ENCODE measurements at places on chromosomes 13 and 19.
A peak's percentile ranks its signal among the peaks of the same experiment; 100 is the strongest.

- no peak for DNase-seq
Measured at GRCh38 chr19:39795001-39795400, 16.3 kb downstream of the LEUTX start.

- peak; percentile 47 for DNase-seq
Measured at GRCh38 chr13:22102271-22102670, 431.4 kb downstream of the FGF9 start.

DNA sequence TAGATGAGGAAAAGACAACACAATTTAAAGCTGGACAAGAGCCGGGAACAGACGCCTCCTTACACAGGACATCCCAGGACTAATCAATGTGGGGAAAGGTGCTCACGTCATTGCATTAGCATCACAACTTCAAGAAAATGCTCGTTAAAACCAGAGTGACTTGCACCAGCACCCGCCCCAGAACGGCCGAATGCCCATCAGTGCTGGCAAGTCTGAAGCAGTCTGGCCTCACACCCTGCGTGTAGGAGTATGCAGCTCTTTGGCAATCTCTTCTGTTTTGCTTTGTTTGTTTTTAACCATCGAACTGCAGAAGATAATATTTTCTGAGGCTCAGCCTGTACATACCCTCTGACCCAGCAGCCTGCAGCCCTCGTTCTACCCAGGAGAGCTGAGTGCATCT lies 44.8 kb upstream of the LDLR start:
- no peak for DNase-seq

- DNase-seq: no peak
Measured at GRCh38 chr13:109541081-109541480, 245.3 kb downstream of the IRS2 start.

DNA sequence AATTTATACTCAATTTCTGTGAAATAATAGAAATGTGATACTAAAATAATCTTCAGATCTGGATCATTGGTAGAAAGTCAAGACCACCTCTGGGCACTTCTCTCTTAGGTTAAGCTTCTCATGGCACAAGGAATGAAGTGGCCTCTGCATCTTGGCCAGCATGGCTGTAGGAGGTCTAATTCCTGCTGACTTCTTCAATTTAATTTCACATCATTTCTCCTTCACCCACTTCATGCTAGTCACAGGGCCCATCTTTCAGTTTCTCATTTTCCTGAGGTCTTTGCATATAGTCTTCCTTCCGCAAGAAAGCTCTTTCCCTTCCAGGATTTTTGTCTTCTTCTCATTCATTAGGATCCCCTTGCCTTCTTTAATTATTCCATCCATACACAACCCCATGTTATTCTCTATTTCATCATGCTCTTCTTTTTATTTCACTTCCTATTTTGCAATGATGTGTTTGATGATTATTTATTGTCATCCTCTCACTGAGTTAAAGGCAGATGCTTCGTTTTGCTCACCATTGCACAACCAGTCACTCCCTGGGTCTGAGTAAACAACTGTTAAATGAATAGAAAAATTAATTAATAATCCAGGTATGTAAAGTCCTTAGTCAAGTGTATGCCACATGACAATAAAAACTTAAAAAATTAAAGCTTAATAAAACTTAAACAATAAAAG lies 397.4 kb downstream of the SPRY2 start:
- no peak for DNase-seq

GRCh38 chr19:42229855-42230351 lies 9.8 kb downstream of the ZNF526 start:
- DNase-seq: no peak

DNA sequence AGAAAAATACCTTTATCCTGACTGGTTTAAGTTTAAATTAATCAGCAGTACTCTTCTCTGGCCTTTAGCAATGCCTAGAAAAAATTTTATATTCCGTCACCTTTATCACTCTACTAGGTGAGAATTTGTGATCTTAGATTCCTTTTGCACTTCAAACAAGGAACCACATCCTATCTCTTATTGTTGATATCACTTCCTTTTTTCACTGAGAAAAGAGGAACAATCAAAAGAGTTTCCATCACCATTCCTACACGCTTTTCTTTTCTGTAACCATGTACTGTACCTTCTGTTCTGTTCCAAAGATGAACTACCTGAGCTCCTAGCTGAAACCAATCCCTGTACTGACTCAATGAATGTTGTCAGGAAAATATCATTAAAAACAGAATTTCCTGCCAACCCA lies 1379.0 kb upstream of the MIR17HG start:
- no peak for DNase-seq

DNA sequence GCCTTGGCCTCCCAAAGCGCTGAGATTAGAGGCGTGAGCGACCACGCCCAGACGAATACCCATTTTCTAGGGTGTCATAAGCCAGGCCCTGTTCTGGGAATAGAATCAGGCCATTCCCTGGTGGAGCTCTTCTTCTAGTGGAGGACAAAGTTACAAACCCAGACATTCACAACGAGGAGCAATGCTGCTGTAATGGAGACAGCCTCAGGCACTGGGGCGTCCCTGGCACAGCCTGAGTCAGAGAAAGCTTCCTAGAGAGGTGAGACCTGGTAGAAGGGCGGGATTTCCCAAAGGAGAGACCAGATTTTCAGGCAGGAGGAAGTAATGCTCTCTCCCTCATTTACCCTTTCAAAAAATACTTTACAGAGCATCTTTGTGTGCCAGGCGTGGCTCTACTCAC lies 12.7 kb downstream of the PRKCG start:
- no peak for DNase-seq

DNA sequence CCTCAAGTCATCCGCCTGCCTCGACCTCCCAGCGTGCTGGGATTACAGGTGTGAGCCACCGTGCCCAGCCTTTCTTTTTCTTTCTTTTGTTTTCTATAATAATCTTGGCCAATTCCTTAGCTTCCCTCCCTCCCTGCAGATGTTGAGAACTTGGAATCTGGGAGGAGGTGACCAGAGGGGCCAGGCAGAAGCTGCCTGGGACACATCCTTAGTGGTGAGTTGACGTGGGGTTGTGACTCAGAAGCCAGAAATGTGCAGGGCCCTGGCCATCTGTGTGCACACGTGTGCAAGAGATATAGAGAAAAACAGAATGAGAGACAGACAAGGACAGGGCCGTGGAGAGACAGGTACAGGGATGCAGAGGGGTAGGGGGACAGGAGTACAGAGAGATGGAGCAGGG lies 154.3 kb downstream of the SIPA1L3 start:
- peak; percentile 87 for DNase-seq

DNA sequence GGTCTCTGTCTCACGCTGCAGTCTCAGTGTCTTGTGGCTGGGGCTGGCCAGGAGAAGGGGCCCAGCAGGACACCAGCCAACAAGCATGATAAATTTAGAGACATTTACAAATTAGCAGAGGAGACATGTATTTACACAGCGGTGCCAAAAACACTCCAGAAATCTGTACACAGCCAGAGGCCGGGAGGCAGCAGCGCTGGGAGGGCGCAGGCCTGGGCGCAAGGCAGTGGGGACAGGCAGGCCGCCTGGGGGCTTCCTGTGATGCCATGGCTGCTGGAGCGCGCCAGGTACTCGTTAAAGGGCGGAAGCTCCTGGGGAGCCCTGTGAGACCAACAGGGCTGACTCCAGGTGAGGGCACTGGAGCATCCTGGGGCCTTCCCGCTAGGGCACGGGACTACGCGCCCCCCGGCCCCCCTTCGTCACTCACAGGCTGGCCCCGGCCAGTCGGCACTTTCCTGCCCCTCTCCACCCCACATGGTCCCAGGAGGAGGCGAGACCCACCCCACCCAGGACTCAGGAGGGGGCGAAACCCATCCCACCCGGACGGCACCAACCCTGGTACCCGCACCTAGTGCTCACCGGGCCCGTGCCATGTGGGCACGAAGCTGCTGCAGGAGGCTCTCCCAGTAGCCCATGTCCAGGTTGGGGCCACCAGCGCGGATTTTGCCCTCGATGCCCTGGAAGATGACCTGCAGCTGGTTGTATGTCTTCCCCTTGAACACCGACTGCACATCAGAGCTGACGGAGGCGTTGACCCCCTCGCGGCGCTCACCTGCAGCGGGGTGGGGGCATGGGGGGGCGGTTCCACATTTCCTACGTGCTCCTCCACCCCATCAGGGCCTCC lies 7.4 kb upstream of the TBXA2R start:
- DNase-seq: no peak

DNA sequence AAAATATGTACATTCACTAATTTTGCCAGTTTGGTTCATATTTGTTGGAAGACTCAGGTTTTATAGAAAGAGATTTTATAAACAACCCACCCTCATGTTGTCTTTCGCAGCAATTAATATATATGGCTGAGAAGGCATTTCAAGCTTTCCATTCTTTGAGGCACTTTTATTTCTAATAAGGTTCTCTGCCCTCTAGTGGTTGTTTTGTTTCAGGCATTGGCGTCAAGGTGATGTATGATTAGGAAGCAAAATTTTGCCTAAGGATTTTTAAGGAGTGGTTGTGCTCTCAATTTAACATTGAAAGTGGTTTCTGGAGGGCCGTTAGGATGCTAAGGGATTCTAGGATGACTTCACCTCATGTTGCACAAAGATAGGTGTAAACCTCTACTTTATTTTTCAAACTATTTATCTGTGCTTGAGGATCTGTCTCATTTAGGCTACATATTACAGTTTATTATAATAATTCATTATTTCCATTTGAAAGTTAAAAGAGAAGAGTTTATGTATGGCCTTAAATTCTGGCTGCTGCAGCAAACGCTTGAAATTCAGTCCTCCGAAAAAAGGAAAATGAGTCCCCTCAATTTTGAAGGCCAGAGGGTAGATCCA lies 35.9 kb downstream of the OXGR1 start:
- peak; percentile 24 for DNase-seq

GRCh38 chr19:50558039-50558438 lies 10.2 kb downstream of the LRRC4B start:
- no peak for DNase-seq

DNA sequence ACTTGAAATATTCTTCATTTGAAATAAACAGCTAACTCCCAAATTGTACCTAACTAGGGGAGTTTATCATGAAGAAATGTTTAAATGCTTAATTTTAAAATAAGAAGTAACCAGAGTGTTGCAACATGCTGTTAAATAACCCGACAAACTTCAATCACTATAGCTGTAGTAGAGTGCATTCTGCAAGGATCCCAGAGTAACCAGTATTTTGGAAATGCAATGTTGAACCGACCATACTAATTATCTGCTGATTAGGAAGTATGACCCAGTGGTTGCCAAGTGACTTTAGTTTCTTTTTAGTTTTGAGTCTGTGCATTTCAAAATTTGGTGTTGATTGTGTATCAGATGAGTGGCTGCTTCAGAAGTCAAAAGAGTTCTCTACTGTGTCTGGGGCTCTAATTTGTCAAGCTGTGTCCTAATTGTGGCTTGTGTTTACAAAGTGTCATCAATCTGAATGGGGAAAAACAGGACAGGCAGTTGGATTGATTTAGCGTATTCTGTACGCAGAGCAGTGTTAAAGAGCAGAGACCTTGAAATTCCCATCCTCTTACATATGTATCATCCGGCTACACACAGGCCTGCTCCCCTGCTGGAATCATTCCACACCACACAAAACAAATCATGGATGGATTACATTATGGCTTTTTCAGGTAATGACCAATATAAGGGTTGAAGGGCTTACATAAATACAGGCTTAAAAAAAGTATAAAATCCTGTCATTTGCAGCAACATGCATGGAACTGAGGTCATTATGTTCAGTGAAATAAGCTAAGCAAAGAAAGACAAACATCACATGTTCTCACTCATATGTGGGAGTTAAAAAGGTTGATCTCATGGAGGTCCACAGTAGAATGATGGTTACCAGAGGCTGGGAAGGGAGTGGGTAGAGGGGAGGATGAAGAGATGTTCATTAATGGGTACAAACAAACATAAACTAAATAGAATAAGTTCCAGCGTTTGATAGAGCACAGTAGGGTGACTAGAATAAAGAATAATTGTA lies 351.5 kb downstream of the KLF12 start:
- peak; percentile 54 for DNase-seq

- peak; percentile 91 for DNase-seq
Measured at GRCh38 chr19:45577111-45577905, 7.3 kb downstream of the OPA3 start.

- DNase-seq: no peak
Measured at GRCh38 chr13:31846961-31847752, 107.8 kb downstream of the RXFP2 start.

DNA sequence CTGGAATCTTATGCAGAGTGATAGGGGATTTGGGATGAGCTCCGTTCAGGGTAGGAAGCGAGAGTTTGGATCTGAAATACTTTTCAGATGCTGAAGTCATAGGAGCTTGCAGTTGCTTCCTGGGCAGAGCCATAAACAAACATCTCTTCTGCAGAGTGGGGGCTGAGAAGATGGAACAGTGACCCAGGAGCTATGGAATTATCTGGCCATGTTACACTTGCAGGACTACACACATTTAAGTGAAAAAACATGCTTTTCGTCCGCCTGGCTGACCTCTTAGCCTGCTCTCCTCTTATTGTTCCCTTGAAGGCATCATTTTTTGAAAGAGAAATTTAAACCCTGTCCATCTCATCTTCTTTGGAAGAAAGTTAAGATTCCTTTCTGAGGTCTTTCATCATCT lies 40.7 kb downstream of the PSG11 start:
- no peak for DNase-seq

DNA sequence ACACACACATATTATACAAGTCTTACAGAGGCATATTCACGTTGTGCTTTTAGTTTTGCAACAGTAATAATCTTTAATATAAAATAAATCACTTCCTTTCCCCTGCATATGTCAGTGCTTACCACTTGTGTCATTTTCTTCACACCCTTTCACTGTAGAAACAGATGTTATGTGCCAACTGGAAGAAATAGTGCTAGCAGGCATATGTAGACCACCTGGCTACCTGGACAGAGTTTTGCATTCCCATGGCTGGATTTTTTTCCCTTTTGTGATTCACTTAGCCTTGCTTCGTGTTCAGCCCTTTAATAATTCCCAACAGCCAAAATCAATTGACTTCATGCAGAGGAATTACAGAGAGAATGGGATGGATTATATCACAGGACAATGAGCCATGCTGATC lies 399.1 kb upstream of the SPRY2 start:
- DNase-seq: no peak

GRCh38 chr13:74258961-74259360 lies 124.8 kb upstream of the KLF12 start:
- no peak for DNase-seq

DNA sequence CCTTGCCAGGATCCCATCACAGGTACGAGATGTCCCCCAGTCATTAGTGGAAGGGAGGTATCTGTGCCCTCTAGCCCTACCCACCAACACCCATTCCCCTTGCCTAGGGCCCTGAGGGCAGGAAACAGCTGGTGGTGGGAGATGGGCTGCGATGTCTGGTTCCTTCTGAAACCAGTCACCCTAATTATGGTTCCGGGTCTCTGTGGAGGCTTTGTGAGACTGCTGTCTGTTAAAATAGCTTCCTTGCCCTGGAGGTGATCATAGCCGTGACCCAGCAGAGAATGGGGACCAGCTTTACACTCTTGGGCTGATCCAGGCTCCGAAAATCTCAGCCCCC lies 5.5 kb downstream of the ALDH16A1 start:
- DNase-seq: no peak

- DNase-seq: no peak
Measured at GRCh38 chr13:111380431-111380830, 60.0 kb downstream of the TEX29 start.

DNA sequence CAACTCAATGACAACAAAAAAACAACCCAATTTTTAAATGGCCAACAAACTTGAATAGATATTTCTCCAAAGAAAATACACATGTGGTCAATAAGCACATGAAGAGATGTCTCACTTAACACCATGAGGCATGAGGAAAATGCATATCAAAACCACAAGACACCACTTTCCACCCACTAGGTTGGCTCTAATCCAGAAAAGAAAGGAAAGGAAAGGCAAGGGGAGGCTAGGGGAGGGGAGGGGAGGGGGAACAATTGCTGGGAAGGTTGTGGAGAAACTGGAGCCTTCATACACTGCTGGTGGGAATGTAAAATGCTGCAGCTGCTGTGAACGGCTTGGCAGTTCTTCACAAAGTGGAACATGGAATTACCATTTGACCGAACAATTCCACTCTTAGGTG lies 854.3 kb downstream of the UQCRFS1 start:
- peak; percentile 3 for DNase-seq

Data from fibroblast of upper back skin (primary cell).